Stimulated activated CD8-positive, alpha-beta memory T cell treated with anti-CD3 and anti-CD28 coated beads, Interleukin-15, amount 100 ng/mL, for 1 hour (primary cell): ENCODE measurements at places on chromosomes 6 and 20.

- DNase-seq: no peak
Measured at GRCh38 chr6:4820704-4821276, 44.6 kb downstream of the CDYL start.

GRCh38 chr6:111873178-111874024 is at the start of gene FYN:
Gene FYN, minus strand, starts transcription at chr6:111873452. Its CDS starts 153,401 bp downstream, at chr6:111720051.
- peak; percentile 97 for DNase-seq

- DNase-seq: no peak
Measured at GRCh38 chr20:43946659-43947315, 32.1 kb downstream of the TOX2 start.

DNA sequence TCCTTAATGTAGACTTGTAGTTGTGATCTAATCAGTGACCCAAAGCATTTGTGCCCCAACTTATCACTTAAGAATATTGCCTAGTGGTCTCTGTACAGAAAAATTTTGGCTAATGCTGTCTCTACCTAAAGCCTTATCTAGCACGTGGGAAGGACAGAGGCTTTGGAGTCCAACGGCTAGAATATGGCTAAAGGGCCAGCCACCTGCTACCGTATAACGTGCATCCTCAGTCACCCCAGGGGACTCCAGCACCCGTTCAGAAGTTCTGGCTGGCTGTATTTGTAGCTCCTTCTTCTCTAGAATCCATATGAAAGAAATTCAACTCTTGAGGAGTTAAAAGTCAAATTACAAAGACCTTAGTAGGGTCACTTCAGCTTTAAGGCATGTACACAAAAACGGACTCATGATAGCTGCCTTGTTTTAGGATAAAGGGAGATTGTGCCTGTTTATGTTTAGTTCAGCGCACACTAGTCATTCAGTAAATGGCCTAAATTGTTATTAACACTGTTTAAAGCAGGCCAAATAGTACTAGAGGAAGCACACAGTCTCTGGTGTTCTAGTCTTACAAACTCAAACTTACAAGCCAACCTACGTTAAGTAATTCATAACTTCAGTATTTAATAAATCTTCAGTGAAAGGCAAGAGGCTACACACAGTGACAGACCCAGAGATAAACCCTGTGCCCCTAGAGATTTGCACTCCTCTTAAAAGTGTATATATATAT is 407.5 kb upstream of the PLCB4 start:
- DNase-seq: no peak

GRCh38 chr6:72649032-72649984 is 27.4 kb downstream of the KCNQ5 start:
- no peak for DNase-seq

GRCh38 chr6:86888301-86888700 is 49.0 kb upstream of the HTR1E start:
- no peak for DNase-seq

DNA sequence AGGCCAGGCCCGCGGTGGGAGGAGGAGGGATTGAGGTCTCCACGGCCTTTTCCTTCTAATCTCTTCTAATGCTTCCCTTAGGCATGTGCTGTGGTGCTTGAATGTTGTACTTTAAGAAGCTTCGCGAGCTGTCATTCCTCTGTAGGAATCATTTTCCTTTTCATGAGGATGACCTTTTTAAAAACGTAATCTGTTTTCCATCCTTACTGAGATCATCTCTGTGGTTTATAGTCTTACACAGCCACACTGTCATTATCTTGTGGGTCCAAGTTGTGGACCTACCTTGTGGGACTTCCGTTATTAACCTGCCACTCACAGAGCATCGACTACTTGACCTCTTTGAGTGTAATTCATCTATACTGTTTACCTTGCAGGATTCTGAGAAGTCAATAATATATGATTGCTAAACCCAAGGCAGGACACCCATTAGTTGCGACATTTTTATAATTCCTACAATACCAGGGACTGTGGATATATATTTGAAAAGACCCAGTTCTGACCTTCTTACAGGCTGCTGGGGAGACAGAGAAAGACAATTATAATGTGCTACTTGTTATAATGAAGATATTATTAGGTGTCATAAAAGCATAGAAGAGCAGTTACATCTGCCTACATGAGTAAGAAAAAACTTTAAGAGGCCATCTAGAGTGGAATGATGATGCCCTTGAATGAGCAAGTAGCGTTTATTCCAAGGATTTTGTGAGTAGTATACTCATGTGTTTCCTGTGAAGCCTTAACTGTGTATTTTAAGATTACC is 842 bp downstream of the SLC25A27 start:
- DNase-seq: no peak

DNA sequence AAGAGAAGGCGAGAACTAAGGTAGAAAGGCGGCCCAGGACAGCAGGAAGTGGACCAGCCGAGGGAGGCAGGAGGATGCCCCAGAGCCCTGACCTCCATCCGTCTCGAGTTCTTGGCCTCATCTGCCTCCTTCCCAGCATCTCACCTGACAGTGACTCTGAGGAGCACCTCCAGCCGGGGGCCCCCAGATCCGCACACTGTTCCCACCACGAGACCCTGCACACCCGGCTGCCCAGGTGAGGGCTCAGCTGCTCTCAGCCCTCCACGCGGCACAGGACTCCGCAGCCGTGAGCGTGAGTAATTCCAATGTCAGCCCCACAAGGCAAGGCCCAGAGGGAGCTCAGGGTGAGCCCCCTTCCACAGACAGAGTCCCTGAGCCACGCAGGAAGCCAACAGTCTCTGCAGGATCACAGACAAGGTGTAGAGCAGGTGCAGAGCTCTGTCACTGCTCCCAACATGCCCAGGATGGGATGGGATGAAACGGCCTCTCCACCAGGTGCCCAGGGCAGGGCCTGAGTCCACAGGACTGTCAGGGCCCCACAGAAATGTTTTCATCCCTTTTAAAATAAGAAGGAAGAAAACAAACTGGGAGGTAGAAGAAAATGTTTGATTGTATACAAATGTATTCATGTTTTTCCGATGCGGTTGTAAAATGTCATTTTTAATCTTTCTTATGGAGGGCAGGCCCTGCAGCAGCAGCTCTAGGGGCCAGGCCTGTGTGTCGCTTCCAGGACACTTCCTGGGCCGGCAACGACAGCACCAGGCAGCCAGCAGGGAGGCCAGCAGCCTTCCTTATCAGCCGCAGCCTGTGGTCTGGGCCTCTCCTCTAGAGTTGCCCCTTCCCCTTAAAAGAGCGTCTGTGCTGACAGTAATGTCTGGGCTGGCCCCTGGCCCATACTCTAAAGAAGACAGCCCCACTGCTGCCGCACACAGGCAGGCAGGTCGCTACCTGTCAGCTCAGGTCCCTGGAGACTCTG is 66.9 kb downstream of the DLL1 start:
- DNase-seq: no peak

DNA sequence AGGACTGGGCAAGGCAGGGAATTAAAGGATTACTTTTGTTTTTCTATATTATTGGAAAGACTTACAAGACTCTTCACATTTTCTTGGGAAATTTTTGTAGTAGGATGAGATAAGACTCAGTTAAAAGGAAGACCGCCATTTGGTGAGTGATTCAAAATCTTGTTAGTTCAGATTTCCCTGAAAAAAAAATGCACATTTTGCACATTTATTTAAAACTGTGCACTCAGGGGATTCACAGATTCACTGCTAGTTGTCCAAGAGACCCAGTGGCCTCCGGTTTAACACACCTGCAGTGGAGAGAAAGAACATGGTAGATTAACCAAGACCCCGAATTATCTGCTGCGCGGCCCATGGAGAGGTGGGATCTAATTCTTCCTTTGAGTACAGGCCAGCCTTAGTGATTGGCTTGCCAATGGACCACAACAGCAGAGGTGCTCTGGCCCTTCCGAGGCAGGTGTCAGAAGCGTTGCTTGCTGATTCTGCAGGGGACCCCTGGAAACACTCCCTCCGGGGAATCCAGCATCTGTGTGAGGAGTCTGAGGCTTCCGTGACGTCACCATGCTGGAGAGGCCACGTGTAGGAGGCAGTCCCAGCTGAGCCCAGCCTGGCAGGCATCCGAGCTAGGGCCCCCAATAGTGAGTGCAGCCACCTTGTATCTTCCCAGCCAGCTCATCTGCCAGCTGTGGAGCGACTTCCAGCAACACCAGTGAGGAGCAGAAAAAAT is 68.9 kb downstream of the ZNF217 start:
- no peak for DNase-seq

- DNase-seq: no peak
Measured at GRCh38 chr6:71168233-71168765, 120.3 kb upstream of the OGFRL1 start.

GRCh38 chr20:58571693-58572427 is 56.7 kb upstream of the APCDD1L start:
- DNase-seq: no peak

DNA sequence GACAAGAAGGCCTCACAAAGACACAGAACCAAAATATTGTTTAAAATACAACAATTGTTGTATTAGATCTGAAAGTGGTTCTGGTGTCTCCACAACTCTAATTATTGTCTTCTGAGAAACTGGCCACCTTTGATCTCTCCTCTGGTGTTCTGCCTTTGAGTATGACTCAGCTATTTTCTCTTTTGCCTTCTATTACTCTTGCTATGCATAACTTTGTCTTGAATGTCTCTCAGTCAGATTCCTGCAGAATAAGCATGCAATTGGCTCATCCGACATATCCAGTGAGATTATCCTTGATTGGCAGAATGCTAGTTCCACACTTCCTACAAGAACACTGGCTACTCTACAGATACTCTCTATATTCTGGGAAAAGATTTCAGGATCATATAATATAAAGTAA is 14.3 kb upstream of the EPM2A start:
- no peak for DNase-seq

DNA sequence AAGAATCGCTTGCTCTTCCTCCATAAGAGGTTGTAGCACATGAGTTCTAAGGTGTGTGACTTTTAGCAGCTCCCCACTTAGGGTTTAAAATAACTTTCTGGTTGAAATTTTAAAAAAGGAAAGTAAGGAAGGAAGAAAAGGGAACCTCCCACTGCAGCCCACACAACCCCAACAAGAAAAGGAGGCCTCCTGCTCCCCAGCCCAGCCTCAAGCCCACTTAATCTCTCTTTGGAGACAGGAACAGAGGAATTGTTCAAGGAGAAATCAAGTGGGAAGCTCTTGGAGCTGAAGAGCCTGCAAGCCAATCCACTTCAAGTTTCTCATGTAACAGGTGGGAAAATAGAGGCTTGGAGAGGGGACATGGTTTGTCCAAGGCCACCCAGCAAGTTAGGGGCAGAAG is 39.1 kb upstream of the PREX1 start:
- DNase-seq: no peak

DNA sequence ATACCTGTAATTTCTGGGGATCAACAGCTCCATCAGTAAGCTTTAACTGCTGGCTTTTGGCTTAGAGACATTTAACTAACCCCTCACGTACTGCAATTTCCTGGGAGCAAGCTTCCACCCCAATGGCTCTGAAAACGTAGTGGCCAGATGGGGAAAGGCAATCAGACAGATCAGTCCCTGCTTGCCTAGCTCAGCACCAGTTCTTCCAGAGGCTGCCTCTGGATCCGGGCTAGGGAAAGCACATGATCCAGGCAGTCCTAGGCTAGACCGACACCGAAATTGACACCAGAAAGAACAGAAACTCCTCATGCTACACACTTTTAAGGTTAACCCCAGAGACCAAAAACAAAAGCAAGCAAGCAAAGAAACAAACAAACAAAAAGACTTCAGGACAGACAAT is 13.3 kb downstream of the PREP start:
- DNase-seq: no peak

- no peak for DNase-seq
Measured at GRCh38 chr6:109393886-109394281, 11.6 kb upstream of the CD164 start.

- no peak for DNase-seq
Measured at GRCh38 chr20:50487397-50487796, 22.8 kb upstream of the PTPN1 start.

DNA sequence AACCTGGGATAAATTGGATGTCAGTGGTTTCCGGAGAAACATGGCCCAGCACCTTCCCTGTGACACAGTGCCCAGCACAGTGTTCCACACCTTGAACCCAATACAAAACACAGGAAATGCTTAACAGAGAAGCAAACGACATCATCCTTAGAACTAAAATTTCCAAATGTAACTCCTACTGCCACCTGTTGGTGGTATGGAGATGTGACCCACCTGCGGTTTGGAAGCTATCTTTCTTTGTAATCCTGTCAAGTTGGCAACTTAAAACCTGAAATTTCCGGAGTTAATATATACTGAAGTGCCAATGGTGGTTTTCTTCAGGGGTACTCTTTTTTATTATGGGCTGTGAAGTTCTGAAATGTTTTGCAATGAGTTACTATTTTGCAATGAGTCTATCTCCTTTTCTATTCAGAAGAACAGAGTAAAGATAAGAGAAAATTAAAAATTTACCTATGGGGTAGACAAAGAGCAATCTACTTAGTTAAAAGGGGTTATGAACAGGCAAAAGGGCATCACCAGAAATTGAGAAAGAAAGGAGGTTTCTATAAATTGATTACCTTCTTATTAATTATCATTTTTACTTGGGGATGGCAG is 658.8 kb downstream of the PTPRT start:
- no peak for DNase-seq

DNA sequence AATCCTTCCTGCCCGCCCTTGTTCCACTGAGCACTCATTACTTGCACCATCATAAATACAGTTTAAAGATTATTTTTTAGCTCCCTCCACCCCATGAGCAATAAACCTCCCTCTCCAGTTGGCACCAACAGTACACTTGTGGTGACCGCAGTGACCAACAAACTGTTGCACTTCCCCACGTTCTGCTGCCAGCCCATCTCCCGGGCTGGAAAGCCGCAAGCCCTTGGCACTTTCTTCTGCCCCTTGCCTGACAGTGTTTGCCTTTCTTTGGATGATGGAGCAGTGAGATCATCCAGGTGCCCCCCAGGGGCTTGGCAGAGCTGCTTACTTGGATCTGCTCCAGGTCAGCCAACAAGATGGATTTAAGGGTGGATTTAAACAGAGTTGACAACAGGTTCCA is 21.6 kb downstream of the KCNB1 start:
- no peak for DNase-seq

DNA sequence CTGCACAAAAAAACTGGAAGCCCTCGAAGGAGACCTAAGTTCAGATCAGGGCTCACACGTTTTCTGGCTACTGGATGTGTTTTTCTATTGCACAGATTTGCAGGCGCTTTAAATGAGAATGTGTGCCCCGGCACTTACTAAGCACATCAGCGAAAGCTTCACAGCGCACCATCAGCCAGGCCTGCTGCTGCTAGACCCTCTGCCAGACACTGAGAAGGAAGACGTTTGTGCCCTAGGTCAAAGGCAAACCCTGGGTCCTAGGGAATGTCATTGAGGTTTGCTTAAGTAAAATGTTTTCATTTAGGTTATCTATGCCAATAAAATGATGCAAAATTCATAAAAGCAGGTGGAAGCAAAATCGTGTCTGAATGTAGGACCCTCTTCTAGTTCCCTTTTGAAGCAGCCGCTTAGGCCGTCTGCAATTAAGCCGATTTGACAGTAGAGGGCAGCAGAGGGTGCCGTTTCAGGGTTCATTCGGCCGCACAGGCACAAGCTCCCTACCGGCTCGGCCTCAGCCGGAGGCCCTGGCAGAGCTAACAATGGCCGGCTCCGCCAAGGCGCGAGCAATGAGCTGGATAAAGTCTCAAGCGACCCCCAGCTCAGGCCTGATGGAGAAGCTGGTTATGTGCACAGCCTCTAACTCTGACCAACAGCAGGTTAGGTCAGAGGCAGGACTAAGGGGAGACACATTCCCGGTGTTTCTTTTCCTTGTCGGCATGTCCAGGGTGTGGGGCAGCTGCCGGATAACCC is 107.2 kb upstream of the FOXA2 start:
- no peak for DNase-seq

GRCh38 chr20:2619961-2620595 is 32.4 kb upstream of the NOP56 start:
- no peak for DNase-seq
